ENCODE measurements at places on chromosomes 2 and 18.

GRCh38 chr18:31064130-31064529 is 21.6 kb upstream of the DSC3 start:
- DNase-seq, result no peak

- no peak for DNase-seq
These were observed 23.9 kb upstream of the CRACDL start for GRCh38 chr2:98959810-98960507.

GRCh38 chr2:113278073-113278741 is 514 bp downstream of the PAX8 start:
- DNase-seq, result no peak

DNA sequence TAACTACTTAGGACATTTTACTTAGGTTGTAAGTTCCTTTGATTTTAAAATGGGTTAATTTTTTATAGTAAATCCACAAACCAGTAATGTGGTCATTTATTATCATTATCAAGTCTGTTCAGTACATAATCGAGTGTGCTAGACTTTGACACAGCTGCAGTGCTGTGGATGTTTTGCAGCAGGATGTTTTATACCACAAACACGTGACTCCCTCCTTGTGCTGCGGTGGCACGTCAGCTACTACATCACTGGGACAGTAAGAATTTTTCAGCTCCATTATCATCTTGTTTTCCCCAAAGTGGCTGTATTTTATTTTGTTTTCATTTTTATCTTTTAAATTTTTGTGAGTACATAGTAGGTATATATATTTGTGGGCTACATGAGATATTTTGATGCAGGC is 70.0 kb downstream of the ATP9B start:
- DNase-seq, result no peak

GRCh38 chr18:25658476-25658875 is 306.5 kb upstream of the ZNF521 start:
- peak; percentile 17 for DNase-seq

DNA sequence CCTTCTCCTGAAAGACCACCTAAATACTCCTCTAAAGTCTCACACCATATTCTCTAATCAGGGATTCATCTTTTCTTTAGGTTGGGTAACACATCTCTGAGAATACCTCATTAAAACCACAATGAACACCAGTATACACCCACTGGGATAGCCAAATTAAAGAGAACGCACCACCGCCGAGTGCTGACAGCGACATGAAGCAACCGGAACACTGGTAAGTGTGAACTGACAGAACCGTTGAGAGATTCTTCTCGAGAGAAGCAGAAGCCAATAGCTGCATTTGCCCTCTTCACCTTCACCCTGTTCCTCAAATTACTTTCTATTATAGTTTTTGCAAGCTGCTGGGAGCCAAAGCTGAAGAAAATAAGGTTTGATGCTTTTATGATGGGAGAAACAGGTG is 318.5 kb downstream of the FBXO15 start:
- no peak for DNase-seq

DNA sequence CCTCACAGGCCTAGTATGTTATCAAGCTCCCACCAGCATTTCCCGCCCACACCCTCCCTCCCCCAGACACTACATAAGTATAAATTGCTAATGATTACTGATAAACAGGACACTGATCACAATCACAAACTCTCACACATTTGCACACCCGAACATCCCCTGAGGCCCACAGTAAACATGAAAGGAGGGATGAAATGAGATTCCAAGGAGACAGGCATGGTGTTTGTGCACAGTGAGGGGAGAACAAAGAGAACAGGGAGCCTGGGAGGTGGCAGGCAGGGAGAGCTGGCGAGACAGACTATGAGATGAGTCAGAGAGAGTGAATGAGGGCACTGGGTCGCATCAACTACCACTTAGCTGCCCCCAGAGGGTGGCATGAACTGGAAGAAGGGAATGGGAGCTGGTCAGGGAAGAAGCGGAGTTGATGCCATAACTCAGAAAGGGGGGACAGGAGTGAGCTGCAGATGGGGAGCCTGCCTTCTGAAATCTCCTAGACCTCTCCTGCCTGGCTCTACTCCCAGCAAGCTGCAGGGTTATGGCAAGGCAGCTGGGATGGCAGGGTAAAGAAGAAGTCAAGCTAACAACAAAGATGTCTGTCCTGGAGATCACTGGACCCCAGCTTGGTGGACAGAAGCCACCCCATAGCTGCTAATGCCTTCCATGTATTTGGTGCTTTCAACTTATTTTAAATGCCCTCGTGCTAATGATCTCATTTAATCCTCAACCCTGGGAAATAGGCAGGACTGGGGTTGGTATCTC is 5.1 kb downstream of the KIF3C start:
- no peak for DNase-seq

DNA sequence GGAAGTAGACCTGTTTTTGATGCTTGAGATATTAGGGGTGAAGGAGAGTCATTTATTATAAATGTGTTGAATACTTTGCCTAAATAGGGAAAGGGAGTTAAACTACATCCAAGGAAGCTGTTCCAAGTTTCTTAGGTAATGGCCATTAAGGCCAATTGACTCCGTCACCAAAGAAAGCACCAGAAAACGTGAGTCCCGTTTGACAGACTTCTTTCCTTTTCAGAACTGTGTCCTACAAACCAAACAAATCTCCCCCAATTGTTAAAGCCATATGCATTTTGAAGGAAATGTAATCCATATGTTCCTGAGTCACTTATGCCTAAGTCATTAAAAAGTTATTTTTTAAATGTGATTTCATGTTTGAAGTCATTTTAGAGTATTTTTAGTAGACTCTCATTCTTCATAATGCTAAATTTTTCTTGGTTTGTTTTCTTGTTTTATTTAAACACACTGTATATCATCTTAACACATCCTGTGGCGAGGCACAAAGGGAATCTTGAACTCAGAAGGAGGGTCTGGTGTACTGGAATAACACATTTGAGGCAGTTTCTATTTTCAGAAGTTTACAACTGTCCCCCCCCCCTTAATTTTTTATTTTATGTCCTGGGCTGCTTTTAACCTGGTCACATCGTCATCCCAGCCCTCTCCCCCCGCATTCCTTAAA is 133.7 kb downstream of the RHBDD1 start:
- no peak for DNase-seq

GRCh38 chr2:69789175-69789721 is 40.2 kb upstream of the GMCL1 start:
- no peak for DNase-seq

DNA sequence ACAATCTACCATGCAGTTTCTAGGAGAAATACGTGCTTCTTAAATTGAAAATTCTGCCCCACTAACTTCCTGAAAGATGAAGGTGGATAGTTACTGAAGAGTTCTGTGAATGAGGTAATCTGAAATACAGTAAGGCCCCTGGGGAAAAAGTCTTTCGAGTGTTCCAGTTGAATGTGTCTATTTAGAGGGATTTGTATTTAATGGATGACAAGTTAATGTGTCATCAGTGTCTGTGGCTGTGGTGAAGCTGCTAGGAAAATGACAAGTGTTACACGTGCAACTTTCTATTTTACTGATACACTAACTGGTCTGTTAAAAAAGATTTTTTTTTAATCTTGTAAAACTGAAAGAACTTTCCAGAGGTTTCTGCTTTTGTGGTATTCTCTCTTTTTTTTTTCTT is 384.6 kb downstream of the STK39 start:
- DNase-seq, result no peak

DNA sequence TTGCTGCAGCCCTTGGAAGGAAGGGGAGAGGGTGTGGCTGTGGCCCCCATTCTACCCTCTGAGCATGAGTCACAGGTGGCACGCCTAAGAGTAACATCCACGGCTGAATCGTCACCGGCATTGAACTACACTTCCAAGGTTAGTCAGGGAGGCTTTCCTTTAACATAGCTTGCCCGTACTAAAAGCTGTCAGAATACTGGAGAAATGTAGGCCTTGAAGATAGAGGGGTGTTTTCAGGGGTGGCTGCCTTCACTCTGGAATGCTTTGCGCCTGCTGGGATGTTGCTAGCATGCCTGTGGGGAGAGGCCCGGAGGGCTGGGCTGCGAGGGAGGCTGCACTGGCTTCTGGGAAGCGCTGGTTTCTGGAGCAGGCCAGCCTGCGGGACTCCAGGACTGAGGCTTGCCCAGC is 333.7 kb downstream of the AGAP1 start:
- DNase-seq, result no peak

DNA sequence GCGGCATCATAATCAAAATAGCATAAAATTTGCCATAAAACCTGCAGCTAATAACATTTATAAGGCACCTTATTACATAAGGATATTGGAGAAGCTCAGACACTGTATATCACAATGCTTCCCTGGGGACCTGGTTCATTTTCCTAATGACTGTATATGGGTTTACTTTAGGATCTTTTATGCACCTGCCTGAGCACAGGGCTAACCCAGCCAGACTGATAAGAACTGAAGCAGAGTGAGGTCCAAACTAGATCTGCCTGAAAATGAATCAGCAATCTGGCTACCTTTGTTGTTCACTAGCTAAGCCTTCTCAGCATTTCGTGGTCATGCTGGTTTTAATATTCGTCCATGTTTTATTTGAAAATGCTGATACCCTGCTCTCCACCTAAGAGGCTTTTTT is 1922.3 kb upstream of the CELF4 start:
- no peak for DNase-seq

DNA sequence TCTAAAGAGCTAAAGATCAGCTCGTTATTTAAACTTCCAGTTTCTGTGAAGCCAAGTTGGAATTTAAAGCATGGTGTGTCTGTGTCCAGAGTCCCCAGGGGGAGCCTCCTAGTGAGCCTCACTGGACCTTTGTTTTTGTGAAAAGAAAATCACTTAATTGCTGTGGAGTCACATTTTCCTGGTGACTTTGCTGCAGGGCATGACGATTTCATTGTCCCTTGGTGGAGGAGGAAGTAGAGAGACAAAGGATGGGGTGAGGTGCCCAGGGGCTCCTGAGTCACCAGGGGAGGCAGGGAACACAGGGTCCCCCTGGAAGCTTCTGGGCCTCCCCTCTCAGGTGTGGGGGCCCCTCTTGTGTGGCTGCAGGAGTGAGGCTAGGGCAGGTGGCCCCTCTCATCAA is 19.7 kb downstream of the ATP6V1C2 start:
- no peak for DNase-seq

GRCh38 chr2:85644909-85645308 is 23.1 kb downstream of the SFTPB start:
- no peak for DNase-seq

- DNase-seq, result no peak
These were observed 335.1 kb downstream of the METTL4 start for GRCh38 chr18:2236232-2236631.

DNA sequence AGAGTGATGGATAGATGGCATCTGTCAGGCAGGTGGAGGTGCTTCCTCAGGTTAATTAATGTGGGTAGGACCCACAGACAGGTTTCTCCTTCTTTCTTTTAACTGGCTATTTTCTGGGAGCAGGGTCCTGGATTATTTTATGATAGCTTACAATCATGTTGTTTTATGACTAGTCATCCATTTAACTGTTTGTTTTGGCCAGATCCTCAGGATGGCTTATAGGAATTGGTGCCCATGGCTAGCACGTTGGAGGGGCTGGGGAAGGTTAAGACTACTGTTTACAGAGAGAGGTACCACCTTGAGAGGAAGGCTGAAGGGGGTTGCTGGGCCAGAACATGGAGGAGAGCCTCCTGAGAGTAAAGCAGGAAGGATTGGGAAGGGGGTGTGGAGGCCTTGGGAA is 78.0 kb upstream of the MGAT5 start:
- no peak for DNase-seq

- no peak for DNase-seq
These were observed 48.8 kb upstream of the PPP1CB start for GRCh38 chr2:28702878-28703277.

DNA sequence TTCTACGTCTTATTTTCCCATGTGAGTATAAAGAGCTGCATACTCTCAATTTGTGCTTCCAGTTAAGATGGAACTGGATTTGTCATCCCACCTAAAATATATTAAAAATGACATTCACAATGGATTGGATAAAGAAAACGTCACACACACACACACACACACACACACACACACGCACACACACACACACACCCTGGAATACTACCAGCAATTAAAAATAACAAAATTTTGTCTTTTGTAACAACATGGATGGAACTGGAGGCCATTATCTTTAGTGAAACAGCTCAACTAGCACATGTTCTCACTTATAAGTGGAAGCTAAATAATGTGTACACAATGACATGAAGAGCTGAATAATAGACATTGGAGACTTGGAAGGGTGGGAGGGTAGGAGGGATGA is 3.8 kb upstream of the QPCT start:
- DNase-seq, result no peak

GRCh38 chr2:110099038-110099425 is 16.6 kb downstream of the MALL start:
- no peak for DNase-seq

DNA sequence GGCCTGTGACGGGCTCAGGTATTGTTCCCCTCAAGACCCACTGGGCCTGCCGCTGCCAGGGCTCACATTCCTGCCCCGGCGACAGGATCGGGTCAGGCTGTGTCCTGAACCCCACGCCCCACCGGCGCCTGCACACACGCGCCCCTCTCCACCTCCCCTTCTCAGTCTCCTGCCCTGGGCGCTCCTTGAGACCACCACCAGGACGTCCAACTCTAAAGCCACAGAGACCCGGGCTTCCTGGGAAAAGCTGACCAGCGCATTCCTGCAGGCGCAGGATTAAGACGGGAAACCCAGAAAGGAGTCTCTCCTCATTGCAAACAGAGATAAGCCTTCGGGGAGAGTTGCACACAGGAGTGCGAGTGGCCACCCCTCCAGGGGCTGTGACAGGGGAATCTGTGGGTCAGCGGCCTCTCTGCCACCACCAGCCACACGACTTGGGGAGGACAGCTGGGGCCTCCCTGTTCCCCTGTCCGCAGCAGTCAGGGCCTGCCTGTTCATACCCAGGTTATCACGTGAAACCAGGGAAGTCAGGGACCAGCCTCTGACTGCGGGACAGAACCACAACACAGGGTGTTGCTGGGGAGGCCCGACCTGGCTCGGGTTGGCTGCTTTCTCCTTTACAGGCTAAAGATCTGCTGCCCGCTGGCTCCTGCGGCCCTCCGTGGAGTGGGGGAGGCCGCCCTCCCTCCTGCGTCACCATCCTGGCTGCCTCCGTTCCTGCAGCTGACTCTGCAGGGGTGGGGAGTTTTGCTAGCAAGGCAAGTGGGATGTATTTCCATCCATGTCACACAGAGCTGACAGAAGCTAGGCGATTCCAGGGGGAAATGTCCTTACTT is 88.8 kb downstream of the ZCCHC2 start:
- no peak for DNase-seq

GRCh38 chr2:237835372-237835771 is 24.1 kb upstream of the RAMP1 start:
- no peak for DNase-seq

- no peak for DNase-seq
These were observed 76.3 kb downstream of the COLEC12 start for GRCh38 chr18:424071-424661.

- DNase-seq, result no peak
These were observed 217.1 kb downstream of the KLHL29 start for GRCh38 chr2:23602116-23602515.

- no peak for DNase-seq
These were observed 185.4 kb downstream of the ST6GAL2 start for GRCh38 chr2:106700616-106701015.

GRCh38 chr2:47249157-47249900 is 94.2 kb upstream of the STPG4 start:
- no peak for DNase-seq

Data from prostate gland (tissue), 2 donors.